CD8-positive, alpha-beta memory T cell (primary cell): ENCODE measurements at places on chromosomes 16 and 17. TPM values are rescaled to one million over a fixed set of nuclear protein-coding genes. Genes with fewer than 3 reads are reported as not detected.
A peak's percentile ranks its signal among the peaks of the same experiment; 100 is the strongest.

DNA sequence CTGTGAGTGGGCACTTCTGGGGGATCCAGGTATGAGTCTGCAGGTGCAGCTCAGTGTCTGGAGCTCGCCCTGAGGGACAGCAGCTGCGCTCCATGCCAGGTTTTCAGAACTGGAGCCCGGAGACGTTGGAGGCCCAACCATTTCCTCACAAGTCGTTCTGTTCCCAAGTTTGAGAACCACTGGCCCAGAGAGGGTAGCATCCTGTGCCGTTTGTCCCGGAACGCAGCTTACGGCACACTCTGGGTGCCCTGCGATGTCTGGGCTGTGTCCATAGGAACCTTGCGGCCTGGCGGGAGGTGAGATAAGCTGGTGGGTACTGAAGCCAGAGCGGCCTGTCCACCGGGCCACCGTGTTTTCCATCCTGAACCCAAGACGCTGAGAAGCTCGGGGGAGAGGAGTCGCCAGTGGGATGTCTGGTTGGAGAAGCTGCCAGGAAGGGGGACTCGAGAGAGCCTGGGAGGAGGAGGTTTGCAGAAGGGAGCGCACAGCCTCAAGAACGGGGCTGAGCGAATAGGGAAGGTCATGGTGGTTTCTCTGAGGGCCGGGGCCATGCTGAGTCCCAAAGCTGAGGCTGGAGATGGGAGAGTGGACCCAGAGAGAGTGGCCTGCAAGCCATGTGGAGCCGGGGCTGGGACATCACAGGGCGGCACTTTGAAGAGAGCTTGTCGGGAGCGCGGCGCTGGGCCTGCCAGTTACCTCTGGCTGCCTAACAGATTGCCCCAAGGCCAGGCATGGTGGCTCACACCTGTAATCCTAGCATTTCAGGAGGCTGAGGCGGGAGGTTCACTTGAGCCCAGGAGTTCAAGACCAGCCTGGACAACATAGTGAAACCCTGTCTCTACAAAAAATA is 211.0 kb upstream of the GSE1 start:
- peak overlapping the region; percentile 38 for H3K27ac ChIP-seq
- no peak for DNase-seq
- no peak overlapping the region for H3K4me3 ChIP-seq
- H3K27me3 ChIP-seq: no peaks in the 10 kb centered on the region

GRCh38 chr17:21242780-21243515 is 10.3 kb downstream of the NATD1 start:
- no peak overlapping the region for H3K4me3 ChIP-seq
- no peak overlapping the region for H3K27ac ChIP-seq
- no peaks in the 10 kb centered on the region for H3K36me3 ChIP-seq
- no peaks in the 10 kb centered on the region for H3K27me3 ChIP-seq

Gene HID1
- polyA plus RNA-seq: 5.2 TPM

Gene SDK2
- polyA plus RNA-seq: 0.54 TPM

Gene CTRB1
- not detected for polyA plus RNA-seq

Gene MARVELD3
- not detected for polyA plus RNA-seq

DNA sequence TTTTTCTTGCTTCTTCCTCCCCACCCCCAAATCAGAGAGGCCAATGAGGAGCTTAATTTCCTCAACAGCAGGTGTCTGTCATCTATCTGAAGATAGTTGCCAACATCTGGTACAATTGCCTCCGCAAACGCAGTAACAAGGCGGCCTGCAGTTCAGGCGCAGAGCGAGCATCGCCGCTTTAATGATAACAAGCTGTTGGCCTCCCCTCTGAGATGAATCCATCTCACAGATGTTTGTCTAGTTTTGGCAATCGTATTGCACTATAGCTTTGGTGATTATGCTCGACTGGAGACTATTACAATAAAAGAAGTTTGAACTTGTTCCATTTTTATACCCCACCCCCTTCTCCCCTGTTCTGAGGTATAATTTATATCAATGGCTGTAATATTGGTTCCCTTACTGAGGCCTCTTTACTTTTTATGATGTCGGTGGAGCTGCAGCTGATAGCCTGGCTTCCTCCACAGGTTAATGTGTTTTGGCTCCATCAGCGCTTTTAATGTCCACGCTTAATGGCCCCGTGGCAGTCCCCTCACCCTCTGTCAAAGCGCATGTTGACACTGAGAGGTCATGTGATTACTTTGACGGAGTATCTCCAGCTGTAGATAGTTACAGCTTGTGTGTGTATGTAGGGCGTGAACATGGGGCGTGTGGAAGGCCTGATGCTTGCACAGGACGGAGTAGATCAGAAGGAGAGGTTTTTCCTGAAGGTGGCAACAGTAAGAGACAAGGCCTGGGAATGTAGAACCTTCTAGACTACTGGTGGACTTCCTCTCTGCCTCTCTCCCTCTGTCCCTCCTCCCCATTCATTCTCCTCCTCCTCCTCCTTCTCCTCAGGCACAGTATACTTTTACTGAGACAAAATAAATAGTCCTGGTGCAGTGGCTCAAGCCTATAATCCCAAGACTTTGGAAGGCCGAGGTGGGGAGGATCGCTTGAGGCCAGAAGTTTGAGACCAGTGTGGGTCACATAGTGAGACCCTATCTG is 164.7 kb downstream of the MSI2 start:
- DNase-seq: no peak
- no peaks in the 10 kb centered on the region for H3K4me1 ChIP-seq
- H3K36me3 ChIP-seq: no peaks in the 10 kb centered on the region
- no peak overlapping the region for H3K27ac ChIP-seq
- H3K27me3 ChIP-seq: no peaks in the 10 kb centered on the region

GRCh38 chr16:8708536-8708935 is 34.1 kb downstream of the ABAT start:
- H3K27me3 ChIP-seq: no peaks in the 10 kb centered on the region
- H3K27ac ChIP-seq: no peak overlapping the region
- DNase-seq: no peak
- H3K4me3 ChIP-seq: no peak overlapping the region

- no peak overlapping the region for H3K27ac ChIP-seq
- H3K4me3 ChIP-seq: no peak overlapping the region
- H3K27me3 ChIP-seq: no peaks in the 10 kb centered on the region
- H3K4me1 ChIP-seq: peaks cover 38% of the 10 kb centered on the region
- H3K36me3 ChIP-seq: no peaks in the 10 kb centered on the region
- no peak for DNase-seq
These were observed 28.5 kb downstream of the GLG1 start for GRCh38 chr16:74578433-74578832.

GRCh38 chr17:42920922-42921321 is 20.3 kb downstream of the G6PC1 start:
- no peak overlapping the region for H3K4me3 ChIP-seq
- H3K27ac ChIP-seq: no peak overlapping the region
- no peaks in the 10 kb centered on the region for H3K27me3 ChIP-seq
- H3K36me3 ChIP-seq: no peaks in the 10 kb centered on the region

- peak overlapping the region; percentile 92 for H3K4me3 ChIP-seq
- DNase-seq: no peak
- peaks cover 83% of the 10 kb centered on the region for H3K4me1 ChIP-seq
- peak overlapping the region; percentile 100 for H3K27ac ChIP-seq
- no peaks in the 10 kb centered on the region for H3K27me3 ChIP-seq
These were observed 13.0 kb downstream of the RARA start for GRCh38 chr17:40321961-40322357.

Gene KDM6B
- polyA plus RNA-seq: 1.2 TPM

Gene CDH8
- not detected for polyA plus RNA-seq

DNA sequence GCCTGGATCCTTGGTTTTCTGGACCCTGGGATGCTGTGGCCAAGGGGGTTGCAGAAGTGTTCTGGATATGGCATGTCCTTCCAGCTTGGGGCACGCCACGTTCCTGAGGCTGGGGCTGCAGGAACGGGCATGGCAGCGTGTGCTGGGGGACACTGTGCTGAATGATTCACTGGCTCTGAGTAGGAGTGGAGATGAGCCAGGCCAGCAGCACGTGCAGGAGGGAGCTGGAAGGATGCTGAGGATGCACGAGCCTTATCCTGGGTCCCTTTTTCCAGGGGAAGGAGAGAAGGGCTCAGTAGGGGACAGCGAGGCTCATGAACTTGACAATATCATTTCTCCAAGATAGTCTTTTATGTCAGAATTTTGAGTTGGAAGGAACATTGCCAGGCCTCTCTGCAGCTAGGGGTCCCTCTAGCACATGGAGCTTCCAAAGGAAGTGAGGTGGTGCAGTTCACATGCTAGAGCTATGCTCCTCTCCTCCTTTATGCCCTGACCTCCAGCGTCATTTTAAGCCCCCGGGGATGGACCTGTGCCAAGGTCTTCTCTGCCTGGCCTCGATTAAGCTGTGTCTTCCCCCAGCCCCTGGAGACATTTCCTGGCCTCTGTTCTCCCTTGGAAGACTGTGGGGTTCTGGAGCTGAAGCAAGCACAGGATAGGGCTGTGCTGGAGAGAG is 125.9 kb downstream of the OR1D5 start:
- no peaks in the 10 kb centered on the region for H3K27me3 ChIP-seq
- DNase-seq: no peak
- H3K27ac ChIP-seq: no peak overlapping the region
- H3K4me3 ChIP-seq: no peak overlapping the region
- no peaks in the 10 kb centered on the region for H3K36me3 ChIP-seq
- H3K4me1 ChIP-seq: no peaks in the 10 kb centered on the region

DNA sequence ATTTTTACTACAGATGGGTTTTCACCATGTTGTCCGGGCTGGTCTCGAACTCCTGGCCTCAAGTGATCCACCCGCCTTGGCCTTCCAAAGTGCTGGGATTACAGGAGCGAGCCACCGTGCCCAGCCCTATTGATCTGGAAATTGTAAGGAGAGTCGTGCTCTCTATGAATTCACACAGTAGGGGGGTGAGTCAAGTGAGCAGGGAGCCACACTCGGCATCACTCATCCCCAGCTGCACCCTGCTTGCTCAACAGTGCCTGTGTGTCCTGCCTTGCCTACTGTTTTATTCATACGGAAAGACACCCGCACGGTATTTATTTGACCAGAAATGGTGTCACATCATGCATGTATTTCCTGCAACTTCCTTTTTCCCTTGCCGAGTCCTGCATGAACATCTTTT is 157.2 kb upstream of the FOXF1 start:
- no peak overlapping the region for H3K4me3 ChIP-seq
- no peak for DNase-seq
- H3K36me3 ChIP-seq: no peaks in the 10 kb centered on the region
- no peaks in the 10 kb centered on the region for H3K4me1 ChIP-seq

Gene KRT16
- not detected for polyA plus RNA-seq

Gene MYOCD
- polyA plus RNA-seq: not detected

GRCh38 chr16:71384073-71384724 is 25.7 kb downstream of the CALB2 start:
- no peaks in the 10 kb centered on the region for H3K36me3 ChIP-seq
- H3K4me3 ChIP-seq: no peak overlapping the region
- H3K27ac ChIP-seq: no peak overlapping the region
- H3K27me3 ChIP-seq: no peaks in the 10 kb centered on the region
- no peaks in the 10 kb centered on the region for H3K4me1 ChIP-seq
- no peak for DNase-seq

- no peaks in the 10 kb centered on the region for H3K4me1 ChIP-seq
- H3K36me3 ChIP-seq: no peaks in the 10 kb centered on the region
- H3K27ac ChIP-seq: no peak overlapping the region
- no peak overlapping the region for H3K4me3 ChIP-seq
- H3K27me3 ChIP-seq: no peaks in the 10 kb centered on the region
These were observed 34.9 kb downstream of the PPL start for GRCh38 chr16:4902038-4902437.

DNA sequence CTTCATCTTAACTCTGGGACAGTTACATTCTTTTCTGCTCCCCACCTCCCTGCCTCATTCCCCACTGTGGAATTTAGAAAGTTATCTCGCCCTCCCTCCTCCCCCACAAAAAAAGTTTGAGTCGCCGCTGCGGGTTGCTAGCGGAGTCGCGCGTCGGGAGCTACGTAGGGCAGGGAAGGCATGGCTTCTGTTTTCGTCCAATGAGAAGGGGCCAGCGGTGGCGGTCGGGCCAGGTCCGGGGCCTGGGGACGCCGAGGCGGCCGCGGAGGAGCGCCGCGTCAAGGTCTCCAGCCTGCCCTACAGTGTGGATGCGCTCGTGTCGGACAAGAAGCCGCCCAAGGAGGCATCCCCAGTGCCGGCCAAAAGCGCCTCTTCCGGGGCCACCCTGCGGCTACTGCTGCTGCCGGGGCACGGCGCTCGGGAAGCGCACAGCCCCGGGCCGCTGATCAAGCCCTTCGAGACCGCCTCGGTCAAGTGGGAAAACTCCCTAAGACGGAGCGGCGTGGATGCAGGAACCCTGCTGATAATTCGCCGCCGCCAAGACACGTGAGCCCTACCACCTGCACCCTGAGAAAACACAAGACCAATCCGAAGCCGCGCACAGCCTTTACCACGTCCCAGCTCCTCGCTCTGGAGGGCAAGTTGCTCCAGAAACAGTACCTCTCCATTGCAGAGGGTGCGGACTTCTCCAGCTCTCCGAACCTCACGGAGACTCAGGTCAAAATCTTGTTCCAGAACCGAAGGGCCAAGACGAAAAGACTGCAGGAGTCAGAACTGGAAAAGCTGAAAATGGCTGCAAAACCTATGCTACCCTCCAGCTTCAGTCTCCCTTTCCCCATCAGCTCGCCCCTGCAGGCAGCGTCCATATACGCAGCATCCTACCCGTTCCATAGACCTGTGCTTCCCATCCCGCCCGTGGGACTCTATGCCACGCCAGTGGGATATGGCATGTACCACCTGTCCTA is 8.9 kb downstream of the OR4D1 start:
- H3K27me3 ChIP-seq: no peaks in the 10 kb centered on the region
- H3K4me3 ChIP-seq: peak overlapping the region; percentile 64
- peak overlapping the region; percentile 60 for H3K27ac ChIP-seq
- H3K36me3 ChIP-seq: no peaks in the 10 kb centered on the region
- peaks cover 57% of the 10 kb centered on the region for H3K4me1 ChIP-seq
- peak; percentile 46 for DNase-seq

- no peaks in the 10 kb centered on the region for H3K4me1 ChIP-seq
- H3K36me3 ChIP-seq: no peaks in the 10 kb centered on the region
- H3K27ac ChIP-seq: no peak overlapping the region
- no peak for DNase-seq
- no peak overlapping the region for H3K4me3 ChIP-seq
These were observed 203.3 kb downstream of the CA10 start for GRCh38 chr17:51955245-51955644.

Gene BCO1
- polyA plus RNA-seq: not detected

Gene NDUFAF8
- polyA plus RNA-seq: 76.4 TPM

Gene OTOP3
- polyA plus RNA-seq: not detected

Gene KRT12
- polyA plus RNA-seq: not detected

Gene CMTM1
- 1.2 TPM for polyA plus RNA-seq
